ENCODE measurements at places on chromosomes 5 and 9.

DNA sequence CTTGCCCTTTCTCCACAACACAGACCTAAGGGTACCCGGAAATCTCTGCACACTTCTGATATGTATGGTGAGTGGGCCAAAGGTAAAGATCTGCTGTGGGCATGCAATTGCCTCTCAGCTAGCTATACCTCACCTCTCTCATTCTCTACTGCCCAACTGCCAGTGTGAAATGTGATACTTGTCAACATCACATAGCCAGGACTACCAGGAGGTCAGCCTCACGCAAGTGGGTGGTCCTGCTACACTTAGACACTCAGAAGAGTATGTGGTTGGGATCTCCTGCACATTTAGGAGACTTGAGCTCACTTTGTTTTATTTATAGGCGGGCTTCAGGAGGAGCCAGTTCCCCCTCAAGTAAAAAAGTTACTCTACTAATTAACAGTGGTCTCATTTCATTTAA, 88.0 kb upstream of the MAN2A1 start:
- no peak for DNase-seq

GRCh38 chr5:105413406-105413990, 1850.9 kb upstream of the NUDT12 start:
- DNase-seq: no peak

GRCh38 chr9:81906671-81907070, 21.6 kb upstream of the SPATA31D4 start:
- DNase-seq: no peak

- DNase-seq: no peak
Observed at GRCh38 chr5:43530648-43531047, 15.7 kb upstream of the C5orf34 start.

DNA sequence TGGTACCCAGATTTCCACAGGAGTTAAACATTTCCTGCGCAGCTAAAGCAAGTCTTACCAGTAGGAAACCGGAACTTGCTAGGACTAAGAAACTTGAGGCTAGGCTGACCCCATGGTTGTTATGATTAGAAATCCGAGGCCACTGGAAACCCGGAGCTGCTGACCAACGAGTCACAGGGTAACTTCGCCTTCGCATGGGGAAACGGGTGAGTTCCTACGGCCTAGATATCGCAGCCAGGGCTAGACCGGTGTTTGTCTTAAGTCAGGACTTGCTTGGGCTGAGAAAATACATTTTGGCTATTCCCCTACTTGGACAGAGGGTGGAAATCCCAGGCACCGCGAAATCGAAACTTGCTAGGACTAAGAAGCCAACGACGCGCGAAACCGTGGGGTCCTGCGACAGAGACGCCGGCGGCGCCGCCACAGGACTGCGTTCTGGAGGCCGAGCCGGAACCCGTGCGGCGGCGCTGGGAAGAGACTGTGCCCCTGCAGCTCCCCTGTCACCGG, 1.6 kb upstream of the ANXA2R start:
- DNase-seq: peak; percentile 56

GRCh38 chr5:160167624-160168165, 48.4 kb upstream of the PWWP2A start:
- no peak for DNase-seq

DNA sequence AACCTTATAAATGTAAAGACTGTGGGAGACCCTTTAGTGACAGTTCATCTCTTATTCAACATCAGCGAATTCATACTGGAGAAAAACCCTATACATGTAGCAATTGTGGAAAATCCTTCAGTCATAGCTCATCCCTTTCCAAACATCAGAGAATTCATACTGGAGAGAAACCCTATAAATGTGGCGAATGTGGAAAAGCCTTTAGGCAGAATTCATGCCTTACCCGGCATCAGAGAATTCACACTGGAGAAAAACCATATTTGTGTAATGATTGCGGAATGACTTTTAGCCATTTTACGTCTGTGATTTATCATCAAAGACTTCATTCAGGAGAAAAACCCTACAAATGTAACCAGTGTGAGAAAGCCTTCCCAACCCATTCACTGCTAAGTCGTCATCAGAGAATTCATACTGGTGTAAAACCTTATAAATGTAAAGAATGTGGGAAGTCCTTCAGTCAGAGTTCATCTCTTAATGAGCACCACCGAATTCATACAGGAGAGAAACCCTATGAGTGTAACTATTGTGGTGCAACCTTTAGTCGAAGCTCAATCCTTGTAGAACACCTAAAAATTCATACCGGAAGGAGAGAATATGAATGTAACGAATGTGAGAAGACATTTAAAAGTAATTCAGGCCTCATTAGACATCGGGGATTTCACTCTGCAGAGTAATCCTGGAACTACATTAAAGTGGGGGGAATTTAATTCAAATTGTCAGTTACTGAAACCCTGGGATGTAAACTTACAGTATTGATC, 17.7 kb downstream of the ZNF483 start:
- DNase-seq: no peak

DNA sequence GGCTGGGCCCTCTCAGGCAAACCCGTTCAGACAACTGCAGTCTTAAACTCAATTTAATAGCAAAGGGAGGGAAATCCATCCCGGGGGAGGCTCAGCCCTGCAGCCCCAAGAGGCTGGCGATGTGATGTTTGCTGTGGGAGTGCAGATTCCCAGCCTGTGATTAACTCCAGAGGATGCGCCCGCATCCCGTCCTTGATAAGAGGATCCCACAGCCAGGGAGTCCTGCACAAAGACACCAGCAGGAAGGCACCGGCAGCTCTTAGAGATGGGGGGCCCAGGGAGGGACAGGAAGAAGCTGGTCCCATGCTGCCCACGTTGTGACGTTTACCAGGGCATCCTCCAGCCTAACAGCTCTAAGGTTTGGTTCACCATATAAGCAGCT, 64.7 kb downstream of the MRPL36 start:
- DNase-seq: no peak

- DNase-seq: no peak
Observed at GRCh38 chr5:138563340-138564118, 11.7 kb downstream of the HSPA9 start.

DNA sequence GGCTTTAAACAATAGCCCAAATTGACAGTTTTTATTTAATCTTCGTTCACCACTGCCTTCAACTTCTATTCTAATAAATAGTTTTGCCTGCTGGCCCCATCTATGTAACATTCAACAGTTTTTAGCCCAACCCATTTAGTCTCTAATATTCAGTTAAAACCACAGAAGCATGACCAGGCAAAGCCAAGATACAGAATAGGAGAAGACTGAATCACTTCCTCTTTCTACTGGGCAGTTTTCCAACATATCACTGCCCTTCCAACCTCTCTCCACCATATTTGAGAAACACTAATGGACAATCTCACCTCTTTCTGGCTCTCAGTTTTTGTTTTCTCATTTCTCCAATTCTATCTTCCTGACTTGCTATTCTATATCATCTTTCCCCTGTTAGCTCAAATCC, 352.9 kb downstream of the DNAH5 start:
- DNase-seq: no peak

DNA sequence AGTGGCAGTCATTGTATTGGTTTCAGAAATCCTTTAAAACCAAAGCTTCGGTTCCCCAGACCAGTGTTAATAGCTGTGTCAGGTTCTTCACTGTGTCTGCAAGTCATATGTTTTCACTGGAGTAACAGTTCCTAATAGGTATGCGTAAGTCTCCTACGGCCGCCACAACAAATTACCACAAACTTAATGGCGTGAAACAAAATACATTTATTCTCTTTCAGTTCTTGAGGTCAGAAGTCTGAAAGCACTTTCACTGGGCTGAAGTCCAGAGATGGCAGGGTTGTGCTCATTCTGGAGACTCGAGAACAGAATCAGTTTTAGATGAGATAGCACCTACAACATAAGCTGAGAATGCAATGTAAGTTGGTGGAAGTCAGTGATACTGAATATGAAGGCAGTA, 556.2 kb downstream of the TLE4 start:
- no peak for DNase-seq

- DNase-seq: no peak
Observed at GRCh38 chr5:8870349-8870958, 675.4 kb downstream of the SEMA5A start.

GRCh38 chr9:108836781-108837180, 19.0 kb downstream of the ACTL7B start:
- no peak for DNase-seq

DNA sequence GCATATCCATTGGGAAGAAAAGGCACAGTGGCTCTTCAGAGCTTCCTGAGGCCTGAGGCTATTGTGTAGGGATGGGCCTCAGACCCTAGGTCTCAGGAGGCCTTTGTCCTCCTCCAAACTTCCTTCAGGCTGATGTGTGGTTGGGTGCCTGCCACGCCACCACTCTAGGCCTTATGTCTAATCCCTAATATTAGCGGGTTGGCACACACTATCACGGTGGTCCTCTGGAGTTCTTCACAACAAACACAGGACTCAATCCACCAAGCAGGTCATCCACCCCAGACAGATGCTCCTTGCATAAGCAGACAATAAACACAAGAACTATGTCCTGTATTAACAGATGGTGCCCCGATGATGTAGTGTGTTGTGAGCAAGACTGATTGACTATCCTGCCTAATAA, 31.0 kb upstream of the FSTL4 start:
- no peak for DNase-seq

- DNase-seq: no peak
Observed at GRCh38 chr9:87275047-87275725, 222.5 kb upstream of the DAPK1 start.

DNA sequence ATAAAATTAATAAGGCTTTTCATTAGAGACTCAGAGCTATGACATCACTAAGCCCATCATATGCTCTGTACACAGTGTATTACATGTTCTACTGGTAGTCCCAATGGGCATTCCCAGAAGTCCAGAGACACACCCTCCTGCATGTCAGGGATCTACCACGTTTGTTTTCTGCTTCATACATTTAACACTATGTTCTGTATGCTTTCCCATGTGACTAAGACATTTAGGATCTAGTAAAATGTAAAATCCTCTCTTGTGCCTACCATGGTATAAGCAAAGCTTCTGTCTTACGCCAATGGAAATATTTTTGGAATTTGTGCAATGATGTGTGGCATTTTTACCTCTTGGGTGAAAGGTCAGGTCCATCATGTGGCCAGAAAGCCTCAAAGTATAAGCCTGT, 192.4 kb downstream of the ADAMTSL1 start:
- DNase-seq: no peak

GRCh38 chr5:180208435-180209081, 453 bp downstream of the RASGEF1C start:
- DNase-seq: no peak

- no peak for DNase-seq
Observed at GRCh38 chr9:110168486-110168885, 39.5 kb downstream of the C9orf152 start.

DNA sequence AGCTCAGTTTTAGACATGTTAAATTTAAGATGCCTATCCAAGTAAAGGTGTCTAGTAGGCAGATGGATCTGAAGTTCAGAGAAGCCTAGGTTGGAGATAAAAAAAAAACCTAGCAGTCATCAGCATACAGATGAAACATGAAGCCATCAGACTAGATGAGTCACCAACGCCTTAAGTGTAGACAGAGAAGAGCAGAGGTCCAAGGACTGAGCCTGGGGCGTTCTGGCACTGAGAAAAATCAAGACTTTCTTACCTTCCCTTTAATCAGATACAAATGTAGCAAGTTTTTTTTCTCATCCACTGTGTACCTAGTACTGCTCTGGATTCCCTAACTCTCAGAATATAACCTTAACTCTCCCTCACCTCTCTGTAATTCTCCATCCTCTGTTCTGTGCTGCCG, 97.3 kb downstream of the SIL1 start:
- DNase-seq: no peak

DNA sequence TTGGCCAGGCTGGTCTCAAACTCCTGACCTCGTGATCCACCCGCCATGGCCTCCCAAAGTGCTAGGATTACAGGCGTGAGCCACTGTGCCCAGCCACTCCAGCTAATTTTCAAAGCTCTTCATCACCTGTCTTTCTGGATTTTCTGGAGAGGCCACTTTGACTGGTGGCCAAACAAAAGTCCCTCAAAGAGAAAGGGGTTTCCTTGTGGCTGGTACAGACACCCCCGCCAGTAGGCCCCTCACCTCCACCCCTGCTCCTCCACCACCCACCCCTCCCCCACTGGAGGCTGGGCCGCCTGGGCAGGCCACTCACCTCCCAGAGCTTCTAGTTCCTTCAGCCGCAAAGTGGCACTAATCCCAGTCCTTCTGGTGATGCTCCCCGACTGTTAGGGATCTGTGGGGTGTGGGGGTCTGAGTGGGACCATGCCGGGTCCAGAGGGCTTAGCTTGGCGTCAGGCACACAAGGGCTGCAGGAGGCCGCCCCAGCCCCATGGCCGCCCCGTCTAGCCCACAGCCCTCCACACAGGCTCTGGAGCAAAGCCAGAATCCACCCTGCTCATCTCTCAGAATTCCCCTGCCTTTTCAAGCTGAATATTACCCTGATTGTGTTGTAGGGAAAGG, 182.0 kb upstream of the IER5L start:
- no peak for DNase-seq

- no peak for DNase-seq
Observed at GRCh38 chr9:130980526-130980925, 28.4 kb upstream of the LAMC3 start.

DNA sequence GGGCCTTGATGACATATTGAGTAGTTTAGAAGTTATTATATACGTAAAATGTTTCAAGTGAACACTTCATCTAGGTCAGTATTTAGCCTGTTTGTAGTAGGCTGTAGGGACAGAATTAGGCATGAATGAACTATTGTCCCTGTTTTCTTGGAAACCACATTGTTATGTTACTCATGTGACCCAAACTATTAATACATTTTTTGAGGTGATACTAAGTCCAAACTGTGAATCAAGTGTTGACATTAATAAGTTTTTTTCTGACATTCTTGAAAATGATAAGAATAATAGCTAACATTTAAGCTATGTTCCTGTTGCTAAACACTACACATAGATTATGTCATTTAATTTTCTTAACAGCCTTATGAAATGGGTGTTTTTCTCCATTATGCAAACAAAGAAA, 1642.7 kb upstream of the WWC1 start:
- DNase-seq: no peak

GRCh38 chr5:148556835-148557234, 97.5 kb downstream of the HTR4 start:
- DNase-seq: no peak

DNA sequence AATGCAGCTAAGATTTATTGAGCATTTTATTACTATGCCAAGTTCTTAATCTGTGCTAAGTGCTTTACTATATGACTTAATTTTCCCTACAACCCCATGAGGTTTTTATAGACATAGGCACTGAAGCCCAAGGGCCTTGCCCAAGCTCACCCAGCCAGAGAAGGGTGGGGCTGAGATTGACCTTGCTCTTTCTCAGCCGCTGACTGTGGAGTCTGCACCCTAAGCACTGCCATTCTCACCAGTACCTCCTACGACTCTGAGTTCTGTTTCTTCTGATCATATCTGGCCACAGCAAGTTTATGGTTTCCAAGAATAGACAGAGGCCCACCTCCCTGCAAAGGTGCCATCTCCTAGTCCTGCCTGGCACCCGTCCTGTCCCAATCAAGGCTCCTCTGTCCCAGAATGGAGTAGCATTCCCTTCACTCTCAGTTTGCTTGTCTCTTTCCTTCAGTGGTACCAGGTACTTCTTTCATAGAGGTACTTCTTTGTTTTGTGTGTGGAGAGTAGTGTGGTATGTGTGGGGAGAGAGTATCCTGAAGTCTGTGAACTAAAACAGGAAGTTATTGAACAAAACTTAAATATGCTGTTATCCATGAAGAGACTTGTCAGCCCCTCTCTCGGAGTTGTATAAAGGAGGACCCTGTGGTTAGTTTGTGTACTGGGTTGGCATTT, 42.6 kb downstream of the CSF1R start:
- DNase-seq: no peak

- no peak for DNase-seq
Observed at GRCh38 chr5:150320044-150320613, 17.4 kb upstream of the ARSI start.

- DNase-seq: no peak
Observed at GRCh38 chr9:106932675-106933074, 69.7 kb downstream of the ZNF462 start.
